Hypothalamus (tissue), 51 donors: ENCODE measurements at places on chromosomes 4 and X.

GRCh38 chr4:2702361-2702760 is 53.8 kb downstream of the TNIP2 start:
- no peak for DNase-seq

- no peak for DNase-seq
These were observed 84.0 kb downstream of the CCSER1 start for GRCh38 chr4:90211174-90211573.

DNA sequence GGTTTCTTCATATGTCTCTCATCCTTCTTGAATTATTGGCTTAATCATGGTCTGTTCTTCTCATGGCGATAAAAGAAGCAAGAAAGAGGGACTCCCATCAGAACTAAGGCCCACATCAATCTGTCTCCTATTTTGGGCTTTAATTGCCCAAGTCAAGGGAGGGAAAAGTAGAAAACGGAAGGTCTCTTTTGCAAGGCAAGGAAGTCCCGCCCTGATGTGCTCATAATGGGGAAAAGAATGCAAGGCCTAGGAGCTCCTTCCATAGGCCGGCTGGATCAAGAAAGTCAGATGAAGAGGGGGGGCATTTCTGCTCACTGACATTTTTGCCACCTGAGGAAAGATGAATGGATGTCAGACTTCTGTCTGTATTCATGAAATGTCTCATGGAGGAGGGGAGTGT is 127.7 kb upstream of the RPS6KA3 start:
- DNase-seq: no peak

- no peak for DNase-seq
These were observed 31.3 kb upstream of the ARHGEF38 start for GRCh38 chr4:105520819-105521790.

- DNase-seq: no peak
These were observed at the start of gene NPNT for GRCh38 chr4:105894660-105895582. NPNT (plus strand) TSS chr4:105895471; CDS start chr4:105895653, 182 bp downstream.

GRCh38 chr4:94995684-94996394 is 238.1 kb downstream of the BMPR1B start:
- DNase-seq: peak; percentile 57

- DNase-seq: no peak
These were observed 221.3 kb downstream of the ANTXR2 start for GRCh38 chr4:79851625-79852304.

DNA sequence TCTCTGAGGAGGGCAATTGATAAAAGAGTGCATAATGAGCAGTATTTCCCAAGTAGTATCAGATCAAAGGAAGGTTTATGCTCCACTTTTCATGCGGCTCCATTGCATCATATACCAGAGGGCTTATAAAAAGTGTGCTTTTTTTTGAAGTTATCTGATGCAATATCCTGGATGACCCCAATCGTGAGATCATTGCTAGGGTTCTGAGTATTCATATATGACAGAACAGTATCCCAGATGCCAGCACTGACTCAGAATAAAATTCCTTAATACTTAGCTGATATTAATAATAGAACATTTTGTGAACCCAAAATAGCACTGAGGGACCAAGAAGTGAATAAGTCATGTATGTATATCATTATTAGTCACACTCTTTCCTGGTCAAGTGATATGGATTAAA is 945.5 kb upstream of the AGA start:
- no peak for DNase-seq

GRCh38 chr4:20698820-20699219 is 1.4 kb upstream of the PACRGL start:
- no peak for DNase-seq

GRCh38 chr4:142485452-142485851 is 360.6 kb downstream of the INPP4B start:
- no peak for DNase-seq

DNA sequence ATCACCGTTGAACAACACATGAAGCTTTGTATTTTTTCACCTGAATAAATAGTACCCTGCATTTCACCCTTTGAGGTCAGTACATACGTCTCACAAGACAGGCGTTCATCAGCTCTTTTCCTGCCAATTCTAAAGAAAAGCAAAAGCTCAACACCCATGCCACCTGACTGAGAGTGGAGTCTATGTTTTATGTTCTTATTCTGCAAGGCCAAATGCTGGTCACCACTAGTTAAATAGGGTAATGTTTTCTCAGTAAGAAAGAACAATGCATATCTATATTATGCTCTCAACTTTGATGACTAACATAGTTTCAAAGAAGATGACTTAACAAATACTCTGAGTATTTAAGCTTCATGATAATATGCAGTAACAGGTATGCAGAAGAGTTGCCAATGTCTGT is 336.3 kb upstream of the BMP3 start:
- DNase-seq: no peak

- DNase-seq: no peak
These were observed 327.1 kb upstream of the GIMD1 start for GRCh38 chr4:106695501-106696262.

- DNase-seq: no peak
These were observed 10.7 kb downstream of the KLHL8 start for GRCh38 chr4:87209696-87210095.

GRCh38 chr4:24130637-24131036 is 240.8 kb upstream of the PPARGC1A start:
- DNase-seq: no peak

GRCh38 chrX:74178536-74178935 is 125.4 kb upstream of the ZCCHC13 start:
- DNase-seq: no peak

- DNase-seq: no peak
These were observed 149.1 kb downstream of the PAPSS1 start for GRCh38 chr4:107570952-107571351.

DNA sequence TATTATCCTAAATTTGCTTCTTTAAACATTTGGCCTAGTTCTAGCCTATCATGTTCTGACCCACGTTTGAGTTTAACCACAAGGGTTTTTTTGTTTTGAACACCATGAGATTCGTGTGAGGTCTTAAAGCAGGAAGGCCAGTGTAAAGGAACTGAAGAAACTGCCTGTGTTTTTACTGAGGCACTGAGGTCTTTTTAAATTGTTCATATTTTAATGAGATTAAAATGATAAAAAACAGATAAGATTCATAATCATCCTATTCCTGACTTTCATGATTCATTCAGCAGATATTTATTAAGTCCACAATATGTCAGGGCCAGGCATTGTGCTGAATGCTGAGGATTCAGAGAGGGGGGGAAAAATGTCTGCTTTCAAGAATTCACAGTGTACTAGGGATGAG is 3.2 kb downstream of the RPS6KA3 start:
- DNase-seq: no peak

DNA sequence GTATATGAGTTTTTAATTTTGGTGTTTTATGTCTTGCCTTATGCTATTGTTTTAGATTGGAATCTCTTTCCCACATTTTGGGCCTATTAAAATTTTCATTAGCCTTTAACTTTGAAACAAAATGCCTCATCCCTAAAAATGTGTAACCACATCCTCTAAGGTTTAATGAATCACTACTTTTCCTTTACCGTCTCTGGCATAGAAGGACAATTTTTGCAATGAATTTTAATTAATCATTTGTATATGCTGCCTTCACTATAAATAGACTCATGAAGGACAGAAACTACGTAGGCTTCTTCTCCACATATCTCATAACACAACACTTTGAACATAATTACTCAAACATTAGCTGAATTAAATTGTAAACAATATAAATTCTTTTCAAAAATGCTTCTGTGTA is 421.5 kb downstream of the NLGN4X start:
- no peak for DNase-seq

DNA sequence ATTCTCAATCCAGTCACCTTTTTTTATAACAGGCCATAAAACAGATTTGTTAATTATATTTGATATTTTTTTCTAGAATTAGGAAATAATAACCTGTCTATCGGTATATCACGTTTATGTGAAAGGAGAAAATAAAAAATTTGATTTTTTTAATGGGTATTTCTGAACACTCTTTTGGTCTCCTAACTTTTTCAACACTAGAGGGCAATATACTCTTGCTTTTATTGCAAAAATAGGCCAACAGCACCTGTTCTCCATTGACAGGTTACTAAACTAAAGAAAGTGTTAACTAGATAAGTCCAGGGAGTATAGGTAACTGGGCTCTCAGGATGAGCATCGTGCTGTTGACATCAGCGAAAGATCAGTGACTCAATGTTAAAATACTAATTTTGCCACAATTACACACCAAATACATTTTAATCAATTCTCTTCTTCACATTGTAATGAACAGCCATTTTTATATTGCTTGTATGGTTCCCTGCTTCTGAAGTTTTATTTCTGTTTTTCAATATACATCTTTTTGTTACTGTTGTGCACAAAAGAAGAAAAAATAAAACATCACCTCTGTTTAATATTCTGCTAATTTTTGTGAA is 22.8 kb downstream of the NDST4 start:
- DNase-seq: no peak

- DNase-seq: no peak
These were observed 89.2 kb upstream of the EFHC2 start for GRCh38 chrX:44432641-44433040.

DNA sequence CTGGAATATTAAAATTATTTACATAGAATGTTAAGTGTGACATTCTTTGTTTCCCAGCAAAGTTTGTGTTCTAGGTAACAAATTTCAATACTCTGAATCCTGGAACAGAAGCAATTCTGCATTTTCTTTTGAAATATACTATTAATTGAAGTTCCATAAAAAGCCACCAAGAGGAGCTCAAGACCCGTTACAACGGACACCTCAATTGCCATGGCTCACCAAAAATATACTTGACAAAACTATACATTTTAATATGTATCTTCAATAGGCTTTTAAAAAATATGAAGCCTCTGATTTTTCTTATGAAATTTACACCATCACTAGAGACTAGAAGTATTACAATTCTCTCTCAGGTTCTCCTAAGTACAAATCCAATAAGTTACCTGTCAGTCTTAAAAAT is 111.4 kb downstream of the NYX start:
- DNase-seq: no peak

GRCh38 chrX:131675596-131676194 is 131.8 kb downstream of the OR13H1 start:
- no peak for DNase-seq

GRCh38 chrX:147679356-147680005 is 232.2 kb upstream of the FMR1 start:
- no peak for DNase-seq

DNA sequence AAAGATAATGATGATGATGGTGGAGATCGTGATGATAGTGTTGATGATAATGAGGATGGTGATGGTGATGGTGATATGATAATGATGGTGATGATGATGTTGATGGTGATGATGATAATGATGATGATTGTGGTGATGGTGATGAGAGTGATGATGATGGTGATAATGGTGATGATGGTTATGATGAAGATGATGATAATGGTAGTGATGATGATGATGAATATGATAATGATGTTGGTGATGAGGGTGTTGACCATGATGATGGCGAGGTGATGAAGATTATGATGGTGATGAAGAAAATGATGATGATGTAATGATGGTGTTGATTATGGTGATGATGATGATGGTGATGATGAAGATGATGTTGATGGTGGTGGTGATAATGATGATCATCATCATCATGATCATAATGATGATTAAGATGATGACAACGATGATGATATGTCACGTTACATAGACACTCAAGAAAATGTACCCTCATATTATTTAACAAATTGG is 1106.4 kb downstream of the NLGN4X start:
- no peak for DNase-seq

GRCh38 chr4:73668782-73669201 is 48.6 kb upstream of the RASSF6 start:
- DNase-seq: no peak

GRCh38 chrX:24494647-24495075 is 29.6 kb downstream of the PDK3 start:
- no peak for DNase-seq

GRCh38 chrX:19800821-19801374 is 86.5 kb downstream of the SH3KBP1 start:
- DNase-seq: no peak

- DNase-seq: no peak
These were observed 48.3 kb downstream of the SEL1L3 start for GRCh38 chr4:25814301-25815136.

DNA sequence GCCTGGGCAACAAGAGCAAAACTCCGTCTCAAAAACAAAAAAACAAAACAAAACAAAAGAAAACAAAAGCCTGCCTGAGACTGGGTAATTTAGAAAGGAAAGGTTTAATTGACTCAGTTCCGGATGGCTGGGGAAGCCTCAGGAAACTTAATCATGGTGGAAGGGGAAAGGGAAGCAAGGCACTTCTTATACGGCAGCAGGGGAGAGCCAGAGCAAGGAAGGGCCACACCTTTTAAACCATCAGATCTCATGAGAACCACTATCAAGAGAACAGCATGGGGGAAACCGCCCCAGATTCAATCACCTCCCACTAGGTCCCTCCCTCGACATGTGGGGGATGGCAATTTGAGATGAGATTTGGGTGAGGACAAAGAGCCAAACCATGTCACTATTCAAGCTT is 122.2 kb downstream of the UBE2K start:
- no peak for DNase-seq

- DNase-seq: no peak
These were observed 377.8 kb downstream of the PPP4R3C start for GRCh38 chrX:27085346-27085745.

DNA sequence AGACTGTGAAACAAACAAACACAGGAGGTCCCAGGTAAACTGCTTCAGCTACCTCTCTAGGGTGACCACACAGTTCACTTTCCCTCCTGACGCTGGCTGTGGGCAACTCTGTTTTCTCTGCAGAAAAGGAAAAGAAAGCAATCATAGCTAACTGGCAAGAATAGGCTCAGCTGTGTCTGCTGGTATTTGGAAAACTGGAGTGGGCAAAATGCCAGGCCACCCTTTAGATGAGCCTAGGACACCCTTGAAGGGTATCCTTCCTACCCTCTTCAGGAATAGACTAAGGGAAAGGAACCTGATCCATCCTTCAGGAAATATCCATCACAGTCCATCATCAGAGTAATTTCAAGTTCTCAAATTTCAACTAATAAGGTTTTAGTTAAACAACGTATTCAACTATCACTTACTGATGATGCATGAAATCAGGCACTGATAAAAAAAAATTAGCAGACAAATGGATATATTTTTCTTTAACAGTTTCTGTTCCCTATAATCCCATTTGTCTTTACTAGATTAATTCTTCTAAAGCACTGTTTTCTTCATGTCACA is 60.9 kb downstream of the CAMK2D start:
- no peak for DNase-seq

DNA sequence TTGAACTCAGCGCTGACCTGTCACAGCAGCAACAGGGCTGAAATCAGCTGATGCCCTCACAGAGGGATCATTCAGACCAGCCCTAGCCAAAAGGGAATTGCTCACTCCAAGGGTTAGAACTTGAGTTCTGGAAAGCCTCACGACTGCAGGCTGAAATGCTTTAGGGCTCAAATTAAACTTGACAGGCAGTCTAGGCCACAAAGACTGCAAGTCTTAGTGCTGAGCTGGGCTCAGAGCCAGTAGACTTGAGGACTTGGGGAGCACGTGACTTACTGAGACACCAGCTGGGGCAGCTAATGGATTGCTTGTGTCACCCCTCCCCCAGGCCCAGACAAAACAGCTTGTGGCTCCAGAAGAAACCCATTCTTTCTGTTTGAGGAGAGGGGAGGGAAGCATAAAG is 119.0 kb upstream of the SLC6A14 start:
- DNase-seq: peak; percentile 1
